Small intestine (tissue), 16 donors: ENCODE measurements at places on chromosomes 5 and 9.

DNA sequence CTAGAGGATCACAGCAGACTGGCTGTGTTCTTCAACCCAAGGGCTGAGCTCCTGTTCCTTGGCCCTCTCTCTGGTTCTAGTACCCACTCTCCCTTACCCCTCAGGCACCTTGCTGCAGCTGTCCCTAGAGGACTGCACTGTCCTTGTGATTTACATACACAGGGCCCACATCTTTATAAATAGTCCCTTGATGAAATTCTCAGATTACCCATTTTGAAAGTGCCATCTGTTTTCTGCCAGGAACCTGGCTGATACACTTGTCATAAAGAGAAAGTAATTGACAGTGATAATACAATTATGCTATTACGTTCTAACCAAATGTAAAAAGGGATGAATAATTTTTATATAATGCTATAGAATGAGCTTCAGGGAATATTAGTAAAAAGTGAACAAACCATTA lies 16.5 kb upstream of the SPARC start:
- DNase-seq = no peak

GRCh38 chr9:97934321-97935115 lies 3.5 kb downstream of the HEMGN start:
- DNase-seq = no peak

- no peak for DNase-seq
Measured at GRCh38 chr9:12797037-12797436, 22.2 kb downstream of the LURAP1L start.

- DNase-seq = no peak
Measured at GRCh38 chr5:38290028-38290653, 31.8 kb downstream of the EGFLAM start.

- DNase-seq = no peak
Measured at GRCh38 chr5:111649516-111649915, 107.5 kb downstream of the NREP start.

DNA sequence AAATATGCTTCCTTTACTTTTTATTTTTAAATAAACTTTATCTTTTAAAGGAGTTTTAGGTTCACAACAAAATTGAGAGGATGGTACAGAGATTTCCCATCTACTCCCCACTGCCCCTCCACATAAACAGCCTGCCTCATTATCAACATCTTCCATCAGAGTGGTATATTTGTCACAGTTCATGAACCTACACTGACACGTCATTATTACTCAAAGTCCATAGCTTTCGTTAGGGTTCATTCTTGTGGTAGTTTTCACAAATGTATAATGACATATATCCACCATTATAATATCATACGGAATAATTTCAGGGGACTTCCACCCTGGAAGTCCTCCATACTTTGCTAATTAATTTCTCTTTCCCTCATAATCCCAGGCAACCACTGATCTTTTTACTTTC lies 204.9 kb downstream of the SMARCA2 start:
- DNase-seq = no peak

GRCh38 chr9:23278561-23278960 lies 547.5 kb downstream of the ELAVL2 start:
- no peak for DNase-seq

DNA sequence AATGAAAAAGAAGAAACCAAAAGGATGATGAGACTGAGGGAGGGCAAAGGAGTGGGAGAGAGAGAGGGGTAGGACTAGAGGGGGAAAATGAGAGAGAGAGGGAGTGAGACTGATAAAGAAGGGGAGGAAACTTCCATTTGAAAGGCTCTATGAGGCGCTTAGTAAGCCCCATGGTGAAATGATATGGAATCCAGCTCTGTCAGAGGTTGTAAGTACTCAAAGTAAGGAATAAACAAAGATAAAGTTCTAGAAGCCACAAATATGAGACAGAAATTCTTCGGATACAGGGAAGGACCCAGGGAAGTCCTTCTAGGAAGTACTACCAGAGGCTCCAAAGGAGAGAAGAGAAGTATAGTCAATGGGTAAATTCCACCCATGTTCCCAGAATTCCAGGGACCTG lies 21.7 kb upstream of the VLDLR start:
- DNase-seq = no peak

DNA sequence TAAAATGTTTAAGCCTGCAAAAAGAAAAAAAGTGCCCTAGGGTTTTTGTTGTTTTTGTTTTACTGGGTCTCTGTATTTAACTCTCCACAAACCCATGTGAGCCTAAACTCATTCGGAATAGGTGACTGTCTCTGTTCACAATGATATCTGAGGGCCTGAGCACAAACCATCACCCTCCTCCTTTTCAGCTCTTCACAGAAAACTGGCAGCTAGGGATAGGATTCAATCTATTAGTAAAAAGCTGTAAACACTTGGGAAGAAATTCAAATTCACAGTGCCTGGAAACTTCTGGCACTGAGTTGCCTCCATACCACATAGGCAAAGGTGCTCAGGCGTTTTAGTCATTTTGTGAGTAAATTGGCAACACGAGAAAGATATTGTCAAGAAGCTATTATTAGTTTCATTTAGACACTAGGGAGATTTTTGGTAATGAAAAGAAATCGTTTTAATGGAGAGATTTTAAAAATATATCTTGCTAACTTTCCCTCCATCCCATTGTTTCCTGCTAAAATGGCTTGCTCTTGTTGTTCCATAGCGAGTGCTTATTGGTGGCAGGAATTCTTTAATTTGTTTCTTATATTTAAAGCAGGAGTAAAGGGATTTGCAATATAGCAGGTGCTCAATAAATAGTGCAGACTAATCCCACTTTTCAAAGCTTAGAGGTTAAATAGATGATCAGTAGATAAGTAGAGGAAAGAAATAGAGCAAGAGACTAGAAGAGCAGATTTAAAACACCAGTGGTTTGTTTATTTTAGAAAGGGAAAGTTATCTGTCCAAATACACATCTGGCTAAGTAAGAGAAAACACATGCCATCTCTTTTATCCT lies 9.7 kb downstream of the FOXD1 start:
- no peak for DNase-seq

- DNase-seq = peak; percentile 41
Measured at GRCh38 chr5:119435436-119436132, 16.7 kb upstream of the HSD17B4 start.

GRCh38 chr5:165187815-165188214 lies 1682.4 kb downstream of the MAT2B start:
- DNase-seq = no peak

GRCh38 chr5:13529300-13529699 lies 415.2 kb downstream of the DNAH5 start:
- no peak for DNase-seq

DNA sequence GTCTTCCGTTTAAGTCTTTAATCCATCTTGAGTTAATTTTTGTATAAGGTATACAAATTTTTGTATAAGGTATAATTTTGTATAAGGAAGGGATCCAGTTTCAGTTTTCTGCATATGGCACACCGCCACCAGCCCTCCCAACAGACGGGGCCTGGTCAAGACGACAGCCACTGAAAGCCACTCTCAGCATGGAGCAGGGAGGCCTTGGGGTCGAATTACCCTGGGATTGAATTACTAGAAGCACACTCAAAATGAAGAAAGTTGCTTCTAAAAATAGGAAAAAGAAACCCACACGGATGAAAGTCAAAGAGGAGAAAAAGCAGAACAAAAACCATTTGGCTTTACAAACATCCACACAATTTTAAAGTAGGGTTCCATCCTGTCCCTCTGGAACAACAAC lies 586.2 kb upstream of the ADAMTS16 start:
- DNase-seq = no peak

- DNase-seq = no peak
Measured at GRCh38 chr5:9626955-9627354, 3.2 kb downstream of the TAS2R1 start.

DNA sequence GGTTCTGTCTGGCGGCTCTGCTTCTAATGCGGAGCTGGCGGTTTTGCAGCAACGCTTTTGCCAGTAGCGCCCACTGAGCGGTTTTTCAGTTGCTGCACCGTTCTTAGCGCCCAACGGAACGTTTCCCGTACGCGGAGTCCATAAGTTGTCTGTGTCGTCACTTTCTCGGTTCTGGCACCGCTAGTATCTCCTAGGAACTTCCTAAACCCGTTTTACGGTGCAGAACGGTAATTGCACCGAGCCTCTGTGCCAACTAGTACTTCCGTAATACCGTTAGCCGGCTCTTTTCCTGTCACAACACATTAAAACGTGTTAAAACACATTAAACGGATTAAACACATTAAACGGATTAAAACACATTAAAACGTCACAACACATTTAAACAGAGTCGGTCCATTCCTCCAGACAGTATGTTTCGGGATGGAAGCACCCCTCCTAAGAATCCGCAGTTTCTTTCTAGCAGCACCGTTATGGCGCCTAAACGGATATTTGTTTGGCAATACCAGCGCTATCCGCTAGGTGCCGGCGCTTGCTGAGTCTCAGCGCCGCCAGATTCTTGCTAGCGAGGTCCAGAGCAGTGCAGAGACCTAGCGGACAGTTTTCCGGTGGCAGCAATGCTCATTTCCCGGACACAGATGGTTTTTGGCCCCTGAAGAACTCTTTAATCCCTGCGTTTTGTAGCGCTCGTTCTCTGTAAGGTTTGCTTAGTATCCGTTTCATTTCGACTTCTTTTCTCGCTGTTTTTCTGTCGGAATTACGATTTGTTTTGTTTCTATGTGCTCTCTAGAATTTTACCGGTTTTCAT lies 45.4 kb downstream of the ANXA2R start:
- DNase-seq = peak; percentile 88
